ENCODE measurements at places on chromosomes 2 and 18.

- peak; percentile 87 for DNase-seq
These were observed 147.8 kb upstream of the ERBB4 start for GRCh38 chr2:212686285-212686895.

DNA sequence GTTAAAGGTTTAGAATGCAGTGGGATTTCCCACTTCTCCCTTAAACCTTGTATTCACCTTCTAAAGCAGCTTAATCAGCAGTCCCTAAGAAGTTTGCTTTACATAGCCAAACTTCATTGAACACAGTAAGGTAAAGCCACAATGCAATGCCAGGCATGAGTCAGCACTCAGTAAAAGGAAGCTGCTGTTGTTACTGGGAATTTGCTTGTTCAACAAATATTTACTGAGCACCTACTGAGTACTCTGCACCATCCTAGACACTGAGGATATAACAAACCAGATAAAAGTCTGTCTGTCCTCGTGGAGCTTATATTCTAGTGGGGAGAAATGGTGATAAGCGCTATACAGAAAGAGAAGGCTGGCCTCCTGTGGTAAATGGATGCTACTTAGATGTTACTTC, 162.7 kb downstream of the PKP4 start:
- DNase-seq, result peak; percentile 69

GRCh38 chr2:150209746-150210145, 277.7 kb downstream of the RND3 start:
- DNase-seq, result no peak

- DNase-seq, result no peak
These were observed 37.3 kb downstream of the USP34 start for GRCh38 chr2:61433606-61434005.

DNA sequence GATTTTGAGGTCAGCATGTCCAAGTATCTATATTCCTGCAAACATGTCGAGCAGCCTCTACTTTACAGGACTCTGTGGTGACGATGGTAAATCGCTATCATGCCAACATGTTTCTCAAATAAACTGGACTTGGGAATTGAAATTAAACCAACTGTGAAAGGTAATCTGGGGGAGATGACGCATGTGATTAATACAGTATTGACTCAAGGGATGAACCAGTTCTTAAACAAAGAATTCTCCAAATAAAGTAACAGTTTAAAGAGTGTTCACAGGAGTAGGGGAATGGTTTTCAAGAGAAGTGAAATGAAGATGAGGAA, 54.3 kb downstream of the THUMPD2 start:
- no peak for DNase-seq

DNA sequence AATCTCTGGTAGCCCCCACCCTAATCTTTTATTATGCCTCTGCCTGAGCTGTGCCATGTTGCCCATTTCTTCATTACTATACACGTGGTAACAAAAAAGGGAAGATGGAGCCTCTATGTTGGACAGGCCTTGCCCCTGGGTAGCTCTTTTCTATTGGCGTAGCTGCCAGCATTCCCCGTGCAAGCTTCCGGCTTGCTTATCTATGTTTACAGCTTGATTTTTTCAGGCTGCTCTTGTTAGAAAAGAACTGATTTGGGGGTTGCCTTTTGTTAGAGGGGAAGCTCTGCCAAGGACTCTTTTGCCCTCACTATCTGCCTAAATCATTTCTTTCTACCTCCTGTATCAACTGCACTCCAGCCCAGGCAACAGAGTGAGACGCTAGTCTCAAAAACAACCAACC, 45.5 kb upstream of the ZSWIM2 start:
- no peak for DNase-seq

GRCh38 chr2:70795164-70795995, 4.9 kb upstream of the FIGLA start:
- no peak for DNase-seq

DNA sequence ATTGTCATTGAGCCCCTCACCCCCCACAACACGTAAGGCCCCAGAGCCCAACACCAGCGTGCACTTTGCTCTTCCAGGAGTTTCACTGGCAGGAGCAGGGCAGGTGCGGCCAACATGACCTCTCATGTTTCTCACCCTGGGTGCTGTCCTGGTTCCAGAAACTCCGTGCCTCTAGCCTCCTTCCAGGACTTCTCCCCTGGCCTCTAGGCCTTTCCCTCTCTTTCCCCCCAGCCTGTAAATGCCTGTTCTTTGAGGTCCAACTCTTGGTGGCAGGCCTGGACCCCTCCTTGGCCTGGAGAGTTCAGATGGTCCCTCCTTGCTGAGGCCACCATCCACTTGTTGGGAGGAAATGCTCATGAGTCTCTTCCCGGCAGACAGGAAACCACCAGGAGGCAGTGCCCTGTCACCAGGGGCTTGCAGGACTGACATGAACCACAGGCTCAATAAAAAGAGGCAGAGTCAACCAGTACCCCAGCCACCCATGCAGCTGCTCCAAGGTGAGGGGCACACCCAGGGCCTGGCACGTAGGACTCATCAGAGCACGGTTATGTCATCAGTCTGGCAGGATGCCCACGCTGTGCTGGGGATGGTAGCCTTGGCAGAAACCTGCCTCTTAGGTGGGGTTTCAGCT, 1.5 kb downstream of the MALL start:
- peak; percentile 62 for DNase-seq

- DNase-seq, result peak; percentile 29
These were observed 145.1 kb downstream of the B3GNT2 start for GRCh38 chr2:62340994-62341484.

- DNase-seq, result peak; percentile 30
These were observed 305.4 kb upstream of the HS6ST1 start for GRCh38 chr2:128623776-128624761.

- DNase-seq, result peak; percentile 73
These were observed 5.0 kb upstream of the DGKD start for GRCh38 chr2:233349005-233349998.

DNA sequence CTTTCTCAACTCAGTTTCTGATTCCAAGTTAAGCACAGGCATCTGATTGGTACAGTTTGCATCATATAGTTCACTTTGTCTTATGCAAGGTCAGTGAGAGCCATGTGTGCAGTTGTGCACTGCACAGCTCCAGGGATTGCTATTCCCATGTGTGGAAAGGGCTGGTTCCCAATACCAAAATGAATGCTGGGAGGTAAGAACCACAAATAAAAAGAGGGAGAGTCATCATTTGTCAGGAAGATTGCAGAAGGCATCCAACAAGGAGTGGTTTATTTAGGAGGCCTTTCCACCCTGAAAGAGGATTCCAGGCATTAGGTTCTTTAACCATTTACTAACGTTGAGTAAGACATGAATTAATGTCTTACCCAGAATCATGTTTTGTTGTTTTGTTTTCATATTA, 141.2 kb upstream of the ST6GAL2 start:
- DNase-seq, result no peak

Data from stomach (tissue), 19 donors.